ENCODE measurements at places on chromosomes 2 and 18.

GRCh38 chr2:155424518-155424917 lies 726.0 kb downstream of the KCNJ3 start:
- H3K4me1 ChIP-seq: no peaks in the 10 kb centered on the region
- no peak overlapping the region for H3K4me3 ChIP-seq

DNA sequence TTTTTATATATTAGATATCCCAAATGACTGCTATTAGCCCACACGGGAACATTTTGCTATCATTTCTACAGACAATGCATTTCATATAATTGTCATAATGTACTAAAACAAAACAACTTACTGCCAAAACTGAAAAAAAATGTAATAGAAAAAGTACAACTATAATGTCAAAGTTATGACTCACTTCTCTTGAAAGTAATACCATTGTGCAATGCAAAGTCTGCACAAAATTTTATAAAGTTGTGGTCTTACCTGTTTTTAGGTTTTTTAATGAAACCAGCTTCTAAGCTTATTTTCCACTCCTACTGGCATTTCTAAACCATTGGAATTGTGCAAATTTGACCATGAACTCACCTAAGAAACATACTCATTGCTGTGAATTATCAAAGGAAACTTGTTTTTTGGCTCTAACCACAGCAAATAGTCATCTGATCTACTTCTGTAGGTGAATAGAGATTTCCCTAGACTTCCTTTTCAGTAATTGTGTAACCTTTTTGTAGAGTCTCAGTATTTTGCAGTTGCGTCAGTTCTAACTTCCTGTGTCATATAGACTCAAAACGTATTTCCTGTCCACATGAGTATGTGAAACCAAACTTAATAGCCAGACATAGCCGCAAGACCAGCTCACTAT lies 31.9 kb upstream of the TFPI start:
- H3K36me3 ChIP-seq: no peaks in the 10 kb centered on the region
- no peaks in the 10 kb centered on the region for H3K27me3 ChIP-seq
- DNase-seq: peak; percentile 1
- peaks cover 6% of the 10 kb centered on the region for H3K4me1 ChIP-seq

- H3K4me3 ChIP-seq: no peak overlapping the region
- H3K36me3 ChIP-seq: no peaks in the 10 kb centered on the region
- peak; percentile 96 for DNase-seq
- no peaks in the 10 kb centered on the region for H3K27me3 ChIP-seq
- H3K27ac ChIP-seq: peak overlapping the region; percentile 69
- peaks cover 30% of the 10 kb centered on the region for H3K4me1 ChIP-seq
Measured at GRCh38 chr2:45938649-45939511, 287.4 kb downstream of the PRKCE start.

GRCh38 chr18:22551536-22552151 lies 133.9 kb upstream of the CTAGE1 start:
- peak; percentile 87 for DNase-seq
- H3K27me3 ChIP-seq: no peaks in the 10 kb centered on the region
- peak overlapping the region; percentile 87 for H3K27ac ChIP-seq
- H3K4me3 ChIP-seq: no peak overlapping the region

GRCh38 chr2:88810017-88810416 lies 118.5 kb downstream of the RPIA start:
- no peak overlapping the region for H3K27ac ChIP-seq
- H3K27me3 ChIP-seq: no peaks in the 10 kb centered on the region
- H3K36me3 ChIP-seq: no peaks in the 10 kb centered on the region
- no peaks in the 10 kb centered on the region for H3K4me1 ChIP-seq

DNA sequence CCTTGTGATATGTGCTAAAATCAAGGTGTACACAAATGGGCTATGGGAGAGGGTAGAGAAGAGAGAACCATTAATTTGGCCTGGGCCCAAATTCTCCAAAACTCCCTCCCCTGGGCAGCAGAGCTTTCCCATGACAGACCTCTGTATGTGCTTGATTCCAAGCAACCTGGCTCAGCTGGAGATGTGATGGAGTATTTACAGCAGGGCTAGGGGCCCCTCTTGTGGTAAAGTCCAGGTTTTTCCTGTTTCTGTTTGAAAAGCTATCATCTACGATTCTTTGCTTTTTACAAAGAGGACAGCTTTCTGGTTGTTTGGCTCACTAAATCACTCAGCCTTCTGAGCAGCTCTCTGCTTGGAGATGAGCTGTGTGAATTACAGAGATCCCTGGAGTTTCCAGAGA lies 40.3 kb downstream of the KCNS3 start:
- H3K4me1 ChIP-seq: no peaks in the 10 kb centered on the region
- DNase-seq: no peak
- no peaks in the 10 kb centered on the region for H3K27me3 ChIP-seq
- H3K36me3 ChIP-seq: no peaks in the 10 kb centered on the region

- H3K36me3 ChIP-seq: no peaks in the 10 kb centered on the region
- no peak for DNase-seq
- no peaks in the 10 kb centered on the region for H3K4me1 ChIP-seq
Measured at GRCh38 chr2:207683879-207684627, 27.4 kb upstream of the CCNYL1 start.

- no peak overlapping the region for H3K4me3 ChIP-seq
- H3K4me1 ChIP-seq: no peaks in the 10 kb centered on the region
- DNase-seq: no peak
- no peaks in the 10 kb centered on the region for H3K27me3 ChIP-seq
- H3K36me3 ChIP-seq: no peaks in the 10 kb centered on the region
- H3K27ac ChIP-seq: no peak overlapping the region
Measured at GRCh38 chr2:134623796-134624195, 95.0 kb downstream of the TMEM163 start.

DNA sequence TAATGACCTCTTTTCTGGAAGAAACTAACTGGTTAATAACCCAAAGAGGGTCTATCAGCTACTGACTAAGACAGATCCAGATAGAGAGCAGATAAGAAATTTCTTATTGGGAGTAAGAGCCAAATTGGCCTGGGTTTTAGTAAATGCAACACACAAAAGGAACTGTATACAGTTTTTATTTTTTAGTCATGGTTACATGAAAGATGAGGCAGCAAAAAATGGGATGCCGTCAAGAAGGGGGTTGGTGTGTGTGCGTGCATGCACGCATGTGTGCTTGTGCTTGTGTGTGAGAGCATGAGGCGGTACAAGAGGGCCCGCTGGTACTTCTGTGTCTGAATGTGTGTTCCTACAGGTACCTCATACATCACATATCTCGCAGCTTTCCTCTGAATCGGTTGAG lies 466.2 kb upstream of the HNRNPA3 start:
- no peak overlapping the region for H3K4me3 ChIP-seq
- no peak overlapping the region for H3K27ac ChIP-seq
- H3K27me3 ChIP-seq: no peaks in the 10 kb centered on the region
- DNase-seq: no peak

GRCh38 chr2:100954044-100954420 lies 48.1 kb upstream of the RPL31 start:
- H3K36me3 ChIP-seq: peaks cover 9% of the 10 kb centered on the region
- no peak for DNase-seq
- no peaks in the 10 kb centered on the region for H3K27me3 ChIP-seq
- H3K4me1 ChIP-seq: no peaks in the 10 kb centered on the region

Measured in keratinocyte (primary cell).